CD8-positive, alpha-beta T cell (primary cell): ENCODE measurements at places on chromosomes 1 and 21. TPM values are rescaled to one million over a fixed set of nuclear protein-coding genes. Genes with fewer than 3 reads are reported as not detected.

GRCh38 chr21:29114765-29115500, 15.5 kb upstream of the MAP3K7CL start:
- DNase-seq, result no peak

- DNase-seq, result no peak
Observed at GRCh38 chr21:42973309-42973990, 912 bp upstream of the PKNOX1 start.

Gene ATP1A4
- total RNA-seq, result not detected

Gene HTR6
- total RNA-seq, result 0.87 TPM

Gene RHEX
- total RNA-seq, result not detected

Gene RORC
- total RNA-seq, result 5.6 TPM

GRCh38 chr1:197916500-197916983, 630 bp upstream of the LHX9 start:
- no peak for DNase-seq

DNA sequence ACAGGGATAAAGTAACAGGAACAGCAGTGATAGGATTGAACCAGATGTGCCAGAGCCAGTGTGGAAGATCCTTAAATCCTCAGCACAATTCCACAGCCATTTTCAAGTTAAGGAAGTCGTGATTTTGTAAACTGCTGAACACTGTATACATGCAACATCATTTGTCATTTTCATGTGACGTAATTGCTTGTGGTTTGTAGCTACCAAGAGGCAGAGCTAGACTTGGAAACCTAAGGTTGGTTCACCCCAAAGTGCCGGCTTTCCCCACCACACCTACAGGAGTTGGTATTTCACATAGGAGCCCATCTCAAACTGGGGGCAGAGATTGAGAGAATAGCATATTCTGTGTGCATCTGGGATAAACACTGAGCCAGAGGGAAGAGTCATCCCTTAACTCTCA, 113.9 kb downstream of the CAPN8 start:
- no peak for DNase-seq

DNA sequence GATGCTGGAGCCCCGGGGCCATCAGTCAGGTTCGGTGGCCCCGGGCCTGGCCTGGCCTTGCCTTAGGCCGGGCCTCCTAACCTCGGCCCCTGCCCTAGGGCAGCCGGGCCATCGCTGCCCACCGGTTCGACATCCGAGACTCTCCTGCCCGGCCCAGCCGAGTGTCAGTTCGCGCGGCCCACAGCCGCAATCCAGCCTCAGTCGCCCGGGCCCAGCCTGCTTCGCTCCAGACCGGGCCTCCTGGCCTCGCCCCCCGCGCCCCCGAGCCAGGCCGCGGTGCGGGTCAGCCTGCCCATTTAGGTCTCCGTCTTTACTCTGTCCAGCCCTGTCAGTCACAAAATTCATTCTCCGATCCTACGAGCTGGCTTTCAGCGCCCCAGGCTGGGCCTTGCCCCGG, 777 bp downstream of the LRRC41 start:
- no peak for DNase-seq

GRCh38 chr1:184536246-184536985, 149.6 kb downstream of the C1orf21 start:
- DNase-seq, result no peak

Gene KDF1
- total RNA-seq, result 1.3 TPM

Gene PTPN22
- total RNA-seq, result 52.4 TPM

- no peak for DNase-seq
Observed at GRCh38 chr1:78101514-78101913, 55.7 kb downstream of the GIPC2 start.

GRCh38 chr1:175118375-175119367, 51.0 kb downstream of the TNN start:
- DNase-seq, result no peak

- no peak for DNase-seq
Observed at GRCh38 chr1:119713039-119713748, 1.5 kb downstream of the PHGDH start.

DNA sequence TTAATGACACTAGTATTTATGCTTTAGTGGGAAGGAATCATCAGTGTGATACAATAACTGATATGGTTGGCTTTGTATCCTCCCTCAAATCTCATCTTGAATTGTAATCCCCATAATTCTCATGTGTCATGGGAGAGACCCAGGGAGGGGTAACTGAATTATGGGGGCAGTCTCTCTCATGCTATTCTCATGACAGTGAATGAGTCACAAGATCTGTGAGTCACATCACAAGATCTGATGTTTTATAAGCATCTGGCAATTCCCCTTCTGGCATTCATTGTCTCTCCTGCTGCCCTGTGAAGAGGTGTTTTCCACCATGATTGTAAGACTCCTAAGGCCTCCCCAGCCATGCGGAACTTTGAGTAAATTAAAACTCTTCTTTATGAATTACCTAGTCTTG, 1760.3 kb downstream of the NCAM2 start:
- DNase-seq, result no peak

- no peak for DNase-seq
Observed at GRCh38 chr1:54934869-54935268, 45.6 kb upstream of the TMEM61 start.

DNA sequence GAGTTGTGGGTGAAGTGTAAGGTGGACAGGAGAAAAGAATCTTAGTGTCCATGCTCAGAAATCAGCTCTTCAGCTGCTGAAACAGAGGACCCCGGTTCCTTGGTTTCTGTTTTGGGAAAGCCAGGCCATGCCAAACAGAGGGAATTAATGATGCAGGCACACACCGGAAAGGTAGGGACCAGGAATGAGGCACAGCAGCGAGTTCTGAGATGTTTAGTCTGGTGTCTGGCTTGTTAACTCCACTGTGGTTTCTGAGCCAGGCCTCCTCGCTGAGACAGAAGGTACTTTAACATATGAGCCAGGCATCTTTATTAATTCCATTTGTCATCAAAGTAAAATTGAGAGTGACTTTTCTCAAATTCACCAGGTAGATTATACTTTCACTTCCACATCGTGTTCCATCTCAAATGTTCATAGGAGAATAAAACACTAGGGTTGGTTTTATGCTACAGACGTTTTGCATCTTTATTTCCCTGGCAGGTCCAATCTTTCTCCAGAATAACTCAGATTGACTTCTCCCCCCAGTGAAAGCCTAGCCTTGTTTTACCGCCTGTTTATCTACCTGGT, 23.5 kb downstream of the LRRC8D start:
- DNase-seq, result no peak

Gene FTCD
- total RNA-seq, result 1.3 TPM

Gene S100B
- 27.1 TPM for total RNA-seq

Gene KRTAP12-2
- total RNA-seq, result not detected
